Lower lobe of right lung (tissue), 2 donors: ENCODE measurements at places on chromosomes 12 and 14. TPM values are rescaled to one million over a fixed set of nuclear protein-coding genes. Genes with fewer than 3 reads are reported as not detected.

HOXC6 gene
- total RNA-seq = 0.50 TPM

GRCh38 chr12:8549381-8549780 lies 8.7 kb upstream of the CLEC4E start:
- H3K27me3 ChIP-seq = no peaks in the 10 kb centered on the region
- H3K36me3 ChIP-seq = no peaks in the 10 kb centered on the region
- H3K27ac ChIP-seq = no peak overlapping the region

SYNDIG1L gene
- total RNA-seq = 1.6 TPM

DCTN2 gene
- 88.3 TPM for total RNA-seq

DNA sequence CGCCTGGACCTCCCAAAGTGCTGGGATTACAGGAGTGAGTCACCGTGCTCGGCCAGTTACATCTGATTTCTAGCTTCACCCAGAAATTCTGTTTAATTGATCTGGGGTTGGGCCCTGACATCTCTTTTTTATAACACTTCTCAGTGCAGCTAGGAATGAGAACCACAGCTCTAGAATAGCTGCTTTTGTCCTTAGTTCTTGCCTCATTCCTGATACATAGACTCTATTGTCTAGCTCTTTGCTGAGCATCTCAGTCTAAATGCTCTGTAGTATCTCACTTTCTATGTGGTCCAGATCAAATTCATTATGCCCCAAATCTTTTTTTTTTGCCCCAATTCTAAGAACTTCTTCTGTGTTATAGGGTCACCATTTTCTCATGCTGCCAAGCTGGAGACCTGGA lies 29.9 kb upstream of the FUT8 start:
- no peak for DNase-seq
- H3K36me3 ChIP-seq = no peaks in the 10 kb centered on the region
- H3K4me3 ChIP-seq = no peak overlapping the region
- H3K27ac ChIP-seq = no peak overlapping the region

GRCh38 chr14:104462651-104463630 lies 116.6 kb upstream of the C14orf180 start:
- H3K27ac ChIP-seq = no peak overlapping the region
- H3K27me3 ChIP-seq = peaks cover 43% of the 10 kb centered on the region
- H3K4me1 ChIP-seq = peaks cover 7% of the 10 kb centered on the region
- DNase-seq = no peak
- H3K36me3 ChIP-seq = no peaks in the 10 kb centered on the region

SLC15A4 gene
- total RNA-seq = 30.0 TPM

PZP gene
- total RNA-seq = 2.7 TPM

- no peaks in the 10 kb centered on the region for H3K36me3 ChIP-seq
- H3K27ac ChIP-seq = peak overlapping the region; percentile 77
- DNase-seq = peak; percentile 50
- peaks cover 6% of the 10 kb centered on the region for H3K27me3 ChIP-seq
Measured at GRCh38 chr12:64781280-64782190, 22.3 kb upstream of the GNS start.

GLS2 gene
- 4.8 TPM for total RNA-seq

DNA sequence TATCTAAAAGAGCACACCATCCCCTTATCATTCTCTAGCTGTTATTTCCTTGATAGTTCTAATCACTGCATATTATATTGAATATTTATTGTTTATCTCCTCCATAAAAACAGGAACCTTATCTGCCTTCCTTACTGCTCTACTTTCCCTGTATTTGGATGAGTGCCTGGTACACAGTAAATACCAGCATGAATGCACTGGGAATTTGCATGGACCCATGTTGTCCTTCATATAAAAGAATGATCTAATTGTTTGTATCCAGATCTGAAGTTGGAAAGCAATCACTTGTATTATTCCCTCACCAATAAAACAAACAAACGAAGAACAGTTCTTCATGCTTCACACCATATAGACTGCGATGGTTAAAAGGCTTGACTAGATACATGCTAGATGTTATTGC lies 15.3 kb upstream of the CNOT2 start:
- H3K27me3 ChIP-seq = no peaks in the 10 kb centered on the region
- no peaks in the 10 kb centered on the region for H3K4me1 ChIP-seq
- H3K27ac ChIP-seq = no peak overlapping the region
- DNase-seq = no peak

GRCh38 chr12:94753036-94753679 lies 102.8 kb upstream of the TMCC3 start:
- H3K36me3 ChIP-seq = no peaks in the 10 kb centered on the region
- DNase-seq = no peak
- H3K27me3 ChIP-seq = no peaks in the 10 kb centered on the region
- no peak overlapping the region for H3K4me3 ChIP-seq
- no peak overlapping the region for H3K27ac ChIP-seq
- H3K4me1 ChIP-seq = no peaks in the 10 kb centered on the region

- no peaks in the 10 kb centered on the region for H3K36me3 ChIP-seq
- DNase-seq = no peak
- no peaks in the 10 kb centered on the region for H3K27me3 ChIP-seq
- H3K4me1 ChIP-seq = peaks cover 6% of the 10 kb centered on the region
Measured at GRCh38 chr12:78403681-78404080, 460.9 kb upstream of the SYT1 start.

DNA sequence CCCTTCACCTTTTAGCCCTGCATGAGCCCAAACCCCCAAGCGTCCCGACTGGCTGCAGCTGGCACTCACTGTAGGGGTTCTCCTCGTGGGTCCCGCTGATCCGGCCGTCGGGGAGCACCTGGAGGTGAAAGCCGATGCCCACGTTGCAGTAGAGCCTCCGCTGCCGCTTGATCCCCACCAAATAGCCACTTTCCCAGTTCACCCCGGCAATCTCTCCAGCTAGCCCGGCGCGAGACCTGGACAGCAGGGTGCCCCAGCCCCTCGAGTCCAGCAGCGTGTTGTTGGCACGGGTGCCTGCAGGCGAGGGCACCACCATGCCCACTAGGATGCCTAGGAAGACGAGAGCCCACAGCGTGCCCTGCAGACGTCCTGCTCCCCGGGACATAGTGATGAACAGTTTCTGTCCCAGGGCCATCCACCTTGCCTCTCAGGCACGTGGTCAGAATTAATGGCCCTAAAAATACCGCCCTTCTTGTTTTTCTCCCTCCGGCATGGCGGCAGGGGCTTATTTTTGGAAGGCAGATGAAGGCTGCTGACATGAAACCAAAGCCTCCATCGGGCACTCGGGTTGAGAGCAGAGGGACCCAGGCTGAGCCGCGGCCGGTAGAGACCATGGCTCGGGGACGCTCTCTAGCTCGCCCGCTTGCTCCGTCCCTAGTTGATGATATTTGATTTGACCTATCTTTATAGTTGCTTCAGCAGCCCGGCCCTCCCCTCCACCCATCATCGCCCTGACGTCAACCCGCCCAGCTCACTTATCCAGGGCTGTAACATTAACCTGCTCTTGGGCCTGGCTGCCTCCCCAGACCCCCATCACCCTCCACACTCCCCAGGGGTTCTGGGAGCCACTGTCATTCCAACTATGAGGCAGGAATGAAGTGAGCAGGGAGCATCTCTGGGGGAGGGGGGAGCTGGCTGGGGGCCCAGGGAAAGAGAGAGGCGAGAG lies at the start of gene FGF6:
Gene FGF6, minus strand, starts transcription at position 660 of the 946 bp plus-strand sequence. Its CDS starts 245 bp downstream, at position 415.
- no peaks in the 10 kb centered on the region for H3K4me1 ChIP-seq
- H3K27me3 ChIP-seq = peaks cover 16% of the 10 kb centered on the region
- no peak within 1 kb of the TSS for H3K4me3 ChIP-seq
- no peaks in the 10 kb centered on the region for H3K36me3 ChIP-seq
- no peak within 1 kb of the TSS for H3K27ac ChIP-seq
- no peak for DNase-seq

MYH7 gene
- total RNA-seq = 0.09 TPM

CELA1 gene
- total RNA-seq = not detected

DNA sequence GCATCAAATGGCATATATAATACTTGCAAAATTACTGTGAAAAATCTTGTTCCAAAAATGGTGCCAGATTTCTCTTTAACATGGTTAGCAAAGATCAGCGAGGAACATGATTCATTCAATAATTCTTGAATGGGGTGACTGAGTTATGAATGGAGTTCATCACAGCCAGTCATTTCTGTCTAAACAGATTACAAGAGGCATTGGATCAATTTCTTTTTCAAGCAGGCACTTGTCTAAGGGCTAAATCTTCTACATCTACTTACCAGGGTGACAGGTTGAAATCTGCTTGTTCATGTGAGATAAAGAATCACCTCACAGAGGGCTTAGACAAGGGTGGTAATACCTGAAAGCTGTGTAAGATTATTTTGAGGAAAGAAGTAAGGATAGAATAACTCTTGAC lies 247.7 kb downstream of the ATP23 start:
- H3K36me3 ChIP-seq = no peaks in the 10 kb centered on the region
- no peak for DNase-seq
- H3K27me3 ChIP-seq = no peaks in the 10 kb centered on the region
- no peaks in the 10 kb centered on the region for H3K4me1 ChIP-seq
- H3K27ac ChIP-seq = no peak overlapping the region

DNA sequence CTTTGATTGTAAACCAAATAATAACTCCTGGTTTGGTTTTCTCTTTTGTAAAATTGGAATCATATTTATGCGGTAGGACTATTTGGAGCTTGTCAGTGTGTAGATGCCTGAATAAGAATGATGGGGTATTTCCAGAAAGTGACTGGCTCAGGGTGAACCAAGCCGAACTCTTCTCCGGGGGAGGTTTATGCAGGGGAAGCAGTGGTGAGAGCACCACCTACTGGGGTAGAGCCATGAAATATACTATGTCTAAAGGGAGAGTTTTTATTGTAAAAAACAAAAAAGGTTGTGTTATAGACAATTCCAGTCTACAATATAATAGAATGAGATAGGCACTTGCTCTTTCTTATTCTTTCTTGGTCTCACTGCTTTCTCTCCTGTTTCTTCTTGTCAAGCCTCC lies 222.9 kb upstream of the SLC16A7 start:
- H3K27ac ChIP-seq = no peak overlapping the region
- H3K36me3 ChIP-seq = no peaks in the 10 kb centered on the region
- H3K4me3 ChIP-seq = no peak overlapping the region
- no peaks in the 10 kb centered on the region for H3K4me1 ChIP-seq
- DNase-seq = no peak
- H3K27me3 ChIP-seq = no peaks in the 10 kb centered on the region

GRCh38 chr14:81767266-81767995 lies 233.8 kb upstream of the SEL1L start:
- H3K27me3 ChIP-seq = no peaks in the 10 kb centered on the region
- H3K27ac ChIP-seq = no peak overlapping the region
- H3K4me3 ChIP-seq = no peak overlapping the region

- DNase-seq = no peak
- H3K4me1 ChIP-seq = no peaks in the 10 kb centered on the region
- peaks cover 28% of the 10 kb centered on the region for H3K36me3 ChIP-seq
- no peaks in the 10 kb centered on the region for H3K27me3 ChIP-seq
- H3K4me3 ChIP-seq = no peak overlapping the region
- H3K27ac ChIP-seq = no peak overlapping the region
Measured at GRCh38 chr14:102333795-102334705, 14.5 kb downstream of the ZNF839 start.

LHX5 gene
- not detected for total RNA-seq

ATP6V1D gene
- total RNA-seq = 79.1 TPM

DNA sequence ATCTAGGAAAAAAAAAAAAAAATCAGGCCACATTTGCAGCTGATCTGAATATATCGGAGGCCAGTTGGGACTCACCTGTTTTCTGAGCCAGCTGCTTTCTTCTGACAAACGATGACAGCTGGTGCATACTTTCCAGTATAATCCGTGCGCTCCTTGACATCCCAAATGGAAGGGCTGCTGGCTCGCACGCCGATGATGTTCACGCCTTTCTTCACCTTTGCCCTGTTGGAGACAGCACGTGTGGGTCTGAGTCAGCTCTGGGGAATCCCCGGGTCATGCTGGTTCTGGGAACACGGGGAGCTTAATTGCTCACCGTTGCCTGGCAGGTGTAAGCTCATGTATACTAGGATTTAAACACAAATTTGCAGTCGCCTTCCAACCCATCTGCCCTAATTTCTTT lies 372.8 kb downstream of the TMEM132D start:
- no peaks in the 10 kb centered on the region for H3K36me3 ChIP-seq
- no peaks in the 10 kb centered on the region for H3K4me1 ChIP-seq
- DNase-seq = no peak
- H3K4me3 ChIP-seq = no peak overlapping the region
- H3K27ac ChIP-seq = no peak overlapping the region

GRCh38 chr12:87274594-87275245 lies 754.5 kb downstream of the C12orf50 start:
- no peaks in the 10 kb centered on the region for H3K4me1 ChIP-seq
- no peak overlapping the region for H3K27ac ChIP-seq

DNA sequence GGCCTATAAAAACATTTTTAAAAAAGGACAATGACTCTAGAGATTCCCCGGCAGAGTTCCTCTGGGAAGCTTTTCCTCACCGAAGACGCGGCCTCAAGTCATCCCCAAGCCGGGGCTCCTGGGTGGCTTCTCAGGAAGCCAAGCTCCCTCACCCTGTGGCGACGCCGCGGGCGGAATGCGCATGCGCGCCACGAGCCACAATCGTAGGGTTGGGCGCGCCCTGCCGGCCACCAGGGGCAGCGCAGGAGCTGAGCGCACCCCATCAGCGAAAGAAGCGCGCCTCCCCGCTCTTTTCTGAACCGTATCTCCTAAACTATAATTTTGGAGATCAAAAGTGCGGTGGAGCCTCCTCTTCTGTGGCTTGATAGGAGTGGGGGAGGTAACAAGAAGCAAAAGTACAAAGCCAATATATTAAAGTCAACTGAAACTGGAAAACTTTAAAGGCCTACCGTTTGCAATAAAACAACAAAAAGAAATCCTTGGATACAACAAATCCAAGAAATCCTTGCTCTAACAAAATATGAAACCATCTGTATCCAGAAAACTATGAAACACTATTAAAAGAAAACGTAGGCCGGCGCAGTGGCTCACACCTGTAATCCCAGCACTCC lies 17.4 kb upstream of the CHFR start:
- H3K27ac ChIP-seq = no peak overlapping the region
- peak overlapping the region; percentile 39 for H3K4me3 ChIP-seq
- peak; percentile 89 for DNase-seq
- no peaks in the 10 kb centered on the region for H3K36me3 ChIP-seq
- H3K4me1 ChIP-seq = peaks cover 22% of the 10 kb centered on the region

ZNF10 gene
- 7.7 TPM for total RNA-seq

DNA sequence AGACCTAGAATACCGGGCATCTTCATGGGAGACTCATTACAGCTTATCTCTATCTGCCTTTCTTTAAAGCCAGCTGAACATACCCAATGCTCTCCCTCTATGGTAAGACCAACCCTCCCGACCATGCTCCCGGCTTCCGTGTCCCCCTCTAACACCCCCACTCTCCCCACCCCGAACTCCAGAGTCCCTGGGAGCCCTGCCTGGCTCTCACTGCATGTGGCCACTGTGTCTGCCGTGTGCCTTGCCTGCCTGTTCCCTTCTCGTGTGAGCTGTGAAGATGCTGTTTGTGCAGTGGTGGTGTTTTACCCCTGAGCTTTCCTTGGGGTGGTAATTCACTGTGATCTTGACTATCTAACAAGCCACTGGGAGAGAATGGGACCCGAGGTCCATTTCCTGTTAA lies 146.4 kb upstream of the FKBP4 start:
- H3K27ac ChIP-seq = no peak overlapping the region
- H3K36me3 ChIP-seq = no peaks in the 10 kb centered on the region
- no peaks in the 10 kb centered on the region for H3K4me1 ChIP-seq
- no peak for DNase-seq
- peaks cover 20% of the 10 kb centered on the region for H3K27me3 ChIP-seq

GRCh38 chr12:124829708-124830304 lies 33.9 kb downstream of the SCARB1 start:
- no peak overlapping the region for H3K27ac ChIP-seq
- DNase-seq = no peak
- no peak overlapping the region for H3K4me3 ChIP-seq
